ENCODE measurements at places on chromosomes 12 and 14.

DNA sequence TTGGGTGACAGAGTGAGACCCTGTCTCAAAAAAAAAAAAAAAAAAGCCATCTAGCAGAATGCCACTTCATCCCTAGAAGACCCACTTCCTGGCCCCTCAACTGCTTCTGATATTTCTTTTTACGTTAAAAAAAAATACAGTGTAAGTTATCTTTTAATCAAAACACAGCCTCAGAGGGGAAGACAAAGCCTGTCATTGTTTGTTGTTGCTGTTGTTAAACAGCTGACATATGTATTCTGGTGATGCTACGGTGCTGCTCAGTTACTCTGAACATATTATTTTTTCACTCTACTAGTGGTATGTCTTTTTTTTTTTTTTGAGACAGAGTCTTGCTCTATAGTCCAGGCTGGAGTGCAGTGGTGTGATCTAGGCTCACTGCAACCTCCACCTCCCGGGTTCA is 75.4 kb downstream of the PAPLN start:
- no peak for DNase-seq

DNA sequence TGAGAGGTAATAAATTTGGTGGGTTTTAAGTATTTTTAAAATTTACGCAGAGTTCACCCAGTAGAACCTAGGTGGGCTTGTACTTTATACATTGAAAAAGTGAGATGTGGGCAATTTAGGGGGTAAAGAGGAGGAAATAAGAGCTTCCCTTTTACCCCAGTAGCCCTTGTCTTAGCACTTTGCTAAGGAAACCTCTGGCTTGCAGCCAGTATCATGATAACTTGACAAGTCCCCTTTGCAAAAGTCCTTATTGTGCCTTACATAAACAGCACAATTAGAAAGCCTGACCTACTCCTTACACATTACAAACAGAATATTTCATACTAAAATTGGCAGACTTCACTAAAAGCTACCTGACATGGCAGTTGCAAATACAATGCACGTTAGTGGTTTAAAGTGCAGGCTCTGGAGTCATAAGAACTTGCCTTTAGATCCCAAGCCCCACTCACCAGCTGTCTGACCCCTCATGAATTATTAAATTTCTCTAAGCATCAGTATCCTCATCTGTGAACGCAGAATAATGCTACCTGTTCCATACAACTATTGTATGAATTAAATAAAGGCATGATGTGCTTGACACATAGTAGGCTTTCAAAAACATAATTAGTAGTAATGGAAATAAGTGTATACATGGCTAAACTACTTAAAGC is 53.2 kb upstream of the NELL2 start:
- no peak for DNase-seq

GRCh38 chr12:31035226-31035625 is 38.4 kb upstream of the DDX11 start:
- no peak for DNase-seq

GRCh38 chr14:52011523-52011922 is 22.2 kb downstream of the RTRAF start:
- no peak for DNase-seq

- DNase-seq = no peak
Measured at GRCh38 chr12:121514184-121514742, 66.6 kb downstream of the KDM2B start.

- peak; percentile 30 for DNase-seq
Measured at GRCh38 chr14:104865631-104866441, 768 bp downstream of the CEP170B start.

DNA sequence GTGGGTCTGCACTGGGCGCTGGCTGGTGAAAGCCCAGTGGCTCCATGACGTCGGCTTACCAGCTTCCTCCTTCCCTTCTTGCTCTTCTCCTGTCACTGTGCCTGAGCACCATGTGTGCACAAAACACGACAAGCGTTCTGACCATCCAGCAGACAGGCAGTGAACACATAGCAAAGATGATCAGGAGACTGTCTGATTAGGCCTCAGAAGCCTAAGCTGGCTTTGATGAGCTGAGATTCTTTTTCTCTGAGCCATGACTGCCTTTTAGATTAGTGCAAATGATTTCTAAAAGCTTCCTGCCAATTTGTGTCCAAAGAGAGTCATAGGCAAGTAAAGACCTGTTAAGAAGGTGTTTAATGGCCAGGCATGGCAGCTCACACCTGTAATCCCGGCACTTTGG is 83.1 kb downstream of the AACS start:
- DNase-seq = no peak

DNA sequence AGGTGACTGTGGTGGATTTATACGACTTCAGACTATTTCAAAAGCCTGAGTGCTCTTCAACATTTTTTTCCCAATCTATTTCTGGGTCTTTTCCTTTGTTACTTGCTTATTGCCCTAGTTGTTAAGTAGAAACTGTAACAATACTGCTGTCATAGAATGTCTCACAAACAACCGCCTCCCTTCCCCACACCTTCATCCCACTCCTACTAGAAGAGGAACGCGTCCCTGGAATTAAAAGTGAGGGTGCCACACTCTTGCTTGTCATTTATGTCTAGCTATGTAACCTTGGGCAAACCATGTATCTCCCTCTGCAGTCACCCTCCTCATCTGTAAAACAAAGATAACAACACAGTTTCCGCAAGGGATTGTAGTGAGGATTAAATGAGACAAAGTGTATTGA is 8.6 kb downstream of the BRAP start:
- no peak for DNase-seq

GRCh38 chr14:71115821-71116567 is 208.7 kb downstream of the PCNX1 start:
- no peak for DNase-seq

GRCh38 chr12:91105807-91106206 is 5.5 kb downstream of the LUM start:
- DNase-seq = no peak

GRCh38 chr12:126051611-126052107 is 986.4 kb downstream of the AACS start:
- DNase-seq = no peak

DNA sequence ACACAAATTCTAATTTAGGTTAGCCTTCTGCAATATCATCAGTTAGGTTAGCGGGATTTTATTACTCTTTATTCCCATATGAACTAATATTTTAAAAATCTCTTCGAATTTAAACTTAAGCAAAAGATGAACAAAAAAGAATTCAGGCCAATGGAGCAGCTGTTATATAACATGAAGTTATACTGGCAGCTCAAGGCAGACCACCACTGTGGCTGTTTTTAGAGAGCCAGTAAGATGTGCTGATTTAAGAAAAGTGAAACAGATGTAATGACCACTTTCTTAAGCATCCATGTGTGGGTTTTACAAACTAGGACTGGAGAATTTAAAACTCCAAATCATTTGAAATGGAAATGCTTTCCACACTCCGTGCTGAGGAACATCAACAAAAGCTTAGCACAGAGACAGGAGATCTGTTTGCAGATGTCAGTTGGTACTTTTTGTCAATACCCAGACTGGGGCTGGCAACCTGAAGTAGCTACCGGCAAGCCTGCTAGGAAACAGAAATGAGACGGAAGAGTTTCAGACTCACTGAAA is 164.9 kb downstream of the TTC7B start:
- no peak for DNase-seq

GRCh38 chr12:83690465-83690864 is 1003.8 kb downstream of the TMTC2 start:
- no peak for DNase-seq

DNA sequence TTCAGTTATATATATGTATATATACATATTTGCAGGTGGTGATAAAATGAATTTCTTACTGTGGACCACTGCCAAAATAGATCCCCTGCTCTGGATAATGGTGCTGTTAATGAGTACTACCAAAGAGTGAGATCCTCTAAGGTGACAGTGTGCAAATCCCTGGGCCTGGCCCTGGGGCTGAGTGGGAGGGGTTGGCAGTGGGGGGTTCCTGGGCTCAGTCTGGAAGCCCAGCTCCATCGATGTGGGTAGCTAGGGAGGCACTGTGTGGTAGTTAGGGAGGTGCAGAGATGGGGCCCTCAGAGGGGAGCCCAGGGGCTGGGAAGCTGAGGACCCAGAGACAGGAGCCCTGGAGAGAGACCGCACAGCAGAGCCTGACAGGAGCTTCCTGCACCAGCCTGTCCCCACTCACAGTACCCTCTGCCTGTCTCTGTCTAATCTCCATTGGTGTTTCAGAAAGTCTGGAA is 9.1 kb downstream of the KRT8 start:
- no peak for DNase-seq

GRCh38 chr12:114580306-114580705 is 103.7 kb downstream of the TBX3 start:
- DNase-seq = no peak

- DNase-seq = no peak
Measured at GRCh38 chr12:97487470-97487869, 24.9 kb downstream of the RMST start.

DNA sequence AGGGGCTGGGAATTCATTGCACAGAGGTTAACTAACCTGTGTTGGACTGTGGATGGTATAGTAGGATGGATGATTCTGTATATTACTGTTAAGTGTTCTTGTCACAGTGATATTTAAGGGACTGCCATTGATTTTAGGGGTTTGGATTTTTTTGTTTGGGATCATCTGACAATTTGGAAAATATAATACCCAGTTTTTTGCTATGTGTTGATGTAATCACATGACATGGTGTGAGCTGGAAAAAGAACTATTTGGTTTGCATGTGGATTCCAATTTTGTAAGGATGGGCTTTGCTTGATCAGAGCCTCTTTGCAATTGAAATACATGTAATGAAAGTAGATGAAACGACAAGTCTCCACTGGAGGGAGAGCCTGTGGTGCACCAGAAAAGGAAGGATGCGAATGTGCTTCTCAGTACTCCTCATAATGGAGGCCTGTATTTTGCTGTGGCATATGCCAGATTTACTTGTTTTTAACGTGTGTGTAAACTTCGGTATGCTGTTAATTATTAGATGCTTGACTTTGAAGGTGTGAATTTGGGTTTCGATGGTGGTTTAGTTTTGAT is 2.7 kb downstream of the DYRK2 start:
- no peak for DNase-seq
